Natural killer cell (primary cell): ENCODE measurements at places on chromosomes 5 and 9. TPM values are rescaled to one million over a fixed set of nuclear protein-coding genes. Genes with fewer than 3 reads are reported as not detected.

Gene SPATA31E1
- not detected for total RNA-seq

- H3K4me1 ChIP-seq: no peaks in the 10 kb centered on the region
- H3K27ac ChIP-seq: no peak overlapping the region
- no peak for DNase-seq
- H3K36me3 ChIP-seq: no peaks in the 10 kb centered on the region
- H3K27me3 ChIP-seq: no peaks in the 10 kb centered on the region
Measured at GRCh38 chr5:129506086-129506485, 46.0 kb downstream of the ADAMTS19 start.

- peaks cover 7% of the 10 kb centered on the region for H3K4me1 ChIP-seq
- H3K36me3 ChIP-seq: no peaks in the 10 kb centered on the region
- H3K27ac ChIP-seq: no peak overlapping the region
Measured at GRCh38 chr5:12865529-12865928, 961.3 kb upstream of the CTNND2 start.

DNA sequence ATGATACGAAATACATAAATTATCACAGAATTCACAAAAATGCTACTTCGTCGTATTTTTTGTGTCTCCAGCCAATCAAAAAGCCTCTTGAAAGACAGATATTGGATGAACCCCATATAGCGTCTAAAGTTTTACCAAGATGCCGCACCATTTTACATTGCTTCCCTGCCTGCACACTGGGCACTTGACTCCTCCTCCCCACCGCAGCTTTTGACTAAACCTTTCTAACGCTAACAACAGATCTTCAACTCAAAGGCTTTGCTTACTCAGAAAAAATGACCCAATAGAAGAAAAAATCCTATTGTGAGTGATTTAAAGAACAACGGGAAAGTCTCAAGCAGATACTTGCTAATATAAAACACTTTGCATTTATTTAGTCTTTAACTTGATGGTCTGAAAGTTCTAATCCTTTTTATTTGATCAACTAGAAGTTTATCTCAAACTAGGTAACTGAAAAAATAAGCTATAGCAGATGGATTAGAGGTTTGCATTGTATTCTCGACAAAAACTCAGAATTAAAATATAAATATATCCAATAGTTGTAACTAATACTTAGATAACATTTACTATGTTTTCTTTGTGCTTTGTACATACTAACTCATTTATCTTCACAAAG, 609.1 kb upstream of the DMAC1 start:
- DNase-seq: no peak
- no peaks in the 10 kb centered on the region for H3K27me3 ChIP-seq
- H3K4me3 ChIP-seq: no peak overlapping the region
- H3K4me1 ChIP-seq: no peaks in the 10 kb centered on the region
- no peaks in the 10 kb centered on the region for H3K36me3 ChIP-seq
- H3K27ac ChIP-seq: no peak overlapping the region

GRCh38 chr5:2459251-2459650, 292.2 kb downstream of the IRX2 start:
- no peak overlapping the region for H3K4me3 ChIP-seq
- no peak overlapping the region for H3K27ac ChIP-seq
- no peaks in the 10 kb centered on the region for H3K27me3 ChIP-seq
- H3K4me1 ChIP-seq: no peaks in the 10 kb centered on the region
- H3K36me3 ChIP-seq: no peaks in the 10 kb centered on the region
